ENCODE measurements at places on chromosomes 5 and 9. TPM values are rescaled to one million over a fixed set of nuclear protein-coding genes. Genes with fewer than 3 reads are reported as not detected.

- no peak for DNase-seq
These were observed 232.9 kb upstream of the ELL2 start for GRCh38 chr5:96194593-96194992.

DNA sequence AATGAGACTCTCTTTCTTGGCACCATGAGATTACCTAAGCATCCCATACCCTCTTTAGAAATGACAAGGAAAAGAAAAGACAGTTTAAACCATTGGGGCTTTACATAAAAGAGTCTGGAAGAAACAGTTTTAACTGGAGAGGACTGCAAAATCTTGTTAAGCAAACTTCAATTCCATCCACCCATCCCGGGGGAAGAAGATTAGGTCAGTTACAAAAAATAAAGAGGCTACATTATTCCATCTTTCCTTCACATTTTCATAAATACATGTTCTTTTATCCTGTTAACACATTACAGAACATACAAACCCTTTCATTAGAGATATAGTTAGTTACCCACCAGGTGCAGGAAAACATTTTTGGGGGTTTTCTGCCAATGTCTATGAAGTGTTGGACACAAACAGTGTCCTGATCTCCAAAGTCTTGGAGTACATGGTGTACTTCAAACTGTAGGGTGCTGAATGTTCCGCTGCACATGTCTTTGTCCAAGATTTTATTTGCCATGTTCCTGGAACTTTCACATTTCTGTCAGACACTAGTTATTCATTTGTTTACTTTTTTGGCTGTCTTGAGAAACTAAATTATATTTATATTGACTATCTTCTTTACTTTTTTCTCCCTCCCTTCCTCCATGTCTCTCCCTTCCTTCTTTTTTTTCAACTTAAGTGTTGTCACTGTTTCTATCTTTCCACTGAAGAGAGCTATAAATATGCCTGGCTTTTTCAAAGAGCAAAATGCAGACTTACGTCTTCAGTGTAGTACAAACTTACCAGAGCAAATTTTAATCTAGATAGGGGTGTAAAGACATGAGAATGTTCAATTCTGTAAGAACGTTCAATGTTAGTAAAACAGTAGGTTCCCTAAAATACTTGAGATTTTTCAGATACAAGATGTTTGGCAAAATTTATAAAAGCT lies 410.9 kb upstream of the PRR16 start:
- DNase-seq = no peak

DNA sequence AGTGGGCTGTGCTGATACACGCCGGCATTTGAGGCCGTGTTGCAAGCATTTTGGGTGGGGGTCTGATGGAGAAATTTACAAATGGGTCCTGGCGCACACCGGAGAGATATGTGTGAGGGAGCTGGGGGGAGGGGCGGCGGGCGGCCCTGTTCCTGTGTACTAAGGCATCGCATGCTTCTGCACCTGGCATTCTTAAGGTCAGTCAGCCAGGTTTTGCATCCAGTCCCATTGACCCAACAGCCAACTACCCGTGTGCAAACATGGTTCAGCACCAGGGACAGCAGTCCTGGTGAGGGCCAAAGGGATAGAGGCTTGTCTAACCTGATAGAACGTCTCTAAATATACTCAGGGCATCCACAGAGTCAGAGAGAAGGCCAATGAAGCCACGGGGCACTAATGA lies 839 bp downstream of the GABRG2 start:
- no peak for DNase-seq

GRCh38 chr9:23611869-23612268 lies 214.2 kb downstream of the ELAVL2 start:
- DNase-seq = no peak

- no peak for DNase-seq
These were observed 5.9 kb downstream of the TRIO start for GRCh38 chr5:14148890-14149671.

SMIM33 gene
- total RNA-seq = not detected

DNA sequence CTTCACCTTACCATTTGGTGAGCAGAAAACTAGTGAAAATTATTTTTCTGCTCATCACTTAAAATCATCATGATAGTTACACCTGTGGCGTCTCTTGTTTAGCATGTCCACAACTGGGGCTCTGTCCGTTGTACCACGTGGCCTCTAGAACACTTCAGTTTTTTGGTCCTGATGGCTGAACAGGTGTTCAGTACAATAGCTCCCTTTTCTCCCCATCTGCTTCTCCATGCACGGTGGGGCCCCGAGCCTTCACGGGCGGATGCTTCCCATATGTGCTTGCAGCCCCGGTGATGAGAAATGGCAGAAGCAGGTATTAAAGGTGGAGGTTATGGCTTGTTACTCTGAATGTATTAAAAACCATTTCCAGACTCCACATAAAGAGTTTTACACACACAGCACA lies 304.1 kb downstream of the CWC27 start:
- DNase-seq = no peak

- no peak for DNase-seq
These were observed 700.2 kb upstream of the PTPRD start for GRCh38 chr9:11312966-11313365.

GRCh38 chr5:38681966-38682365 lies 125.5 kb upstream of the LIFR start:
- DNase-seq = no peak

SMU1 gene
- total RNA-seq = 17.8 TPM

TAF1L gene
- not detected for total RNA-seq

DNA sequence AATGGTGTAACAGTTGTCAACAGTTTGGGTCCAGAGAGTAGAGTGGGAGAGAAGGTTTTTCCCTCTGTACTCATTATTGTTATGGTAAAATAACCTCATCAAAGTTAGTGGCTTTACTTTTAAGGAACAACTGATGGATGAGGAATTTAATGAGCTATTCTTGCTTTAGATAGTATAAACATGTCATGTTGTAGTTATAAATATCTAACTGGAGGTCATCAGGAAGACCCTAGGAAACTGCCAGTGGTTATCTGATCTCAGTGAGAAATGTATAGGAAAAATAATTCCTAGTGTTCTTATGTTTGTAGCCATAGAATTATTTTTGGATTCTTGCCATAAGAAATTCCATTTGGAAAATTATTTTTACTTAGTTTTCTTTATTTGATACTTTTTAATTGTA lies 4.1 kb downstream of the ERCC6L2 start:
- no peak for DNase-seq

DNA sequence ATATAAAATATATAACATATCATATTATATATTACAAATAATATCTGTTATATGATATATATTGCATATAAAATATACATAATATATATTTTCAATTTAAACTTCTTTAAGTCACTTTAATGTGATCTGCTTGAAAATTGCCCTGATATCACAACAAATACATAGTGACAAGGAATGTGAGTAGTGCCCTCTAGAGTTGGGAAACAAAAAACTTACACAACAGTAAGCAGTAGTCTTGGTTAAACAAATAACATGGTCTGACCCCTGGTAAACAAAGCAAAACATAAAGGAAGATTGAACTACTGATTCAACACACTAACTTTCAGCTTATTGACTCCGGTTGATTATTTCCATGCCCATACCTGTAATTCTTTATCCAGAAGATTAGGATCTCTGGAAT lies 188.3 kb upstream of the NMUR2 start:
- DNase-seq = no peak

DNA sequence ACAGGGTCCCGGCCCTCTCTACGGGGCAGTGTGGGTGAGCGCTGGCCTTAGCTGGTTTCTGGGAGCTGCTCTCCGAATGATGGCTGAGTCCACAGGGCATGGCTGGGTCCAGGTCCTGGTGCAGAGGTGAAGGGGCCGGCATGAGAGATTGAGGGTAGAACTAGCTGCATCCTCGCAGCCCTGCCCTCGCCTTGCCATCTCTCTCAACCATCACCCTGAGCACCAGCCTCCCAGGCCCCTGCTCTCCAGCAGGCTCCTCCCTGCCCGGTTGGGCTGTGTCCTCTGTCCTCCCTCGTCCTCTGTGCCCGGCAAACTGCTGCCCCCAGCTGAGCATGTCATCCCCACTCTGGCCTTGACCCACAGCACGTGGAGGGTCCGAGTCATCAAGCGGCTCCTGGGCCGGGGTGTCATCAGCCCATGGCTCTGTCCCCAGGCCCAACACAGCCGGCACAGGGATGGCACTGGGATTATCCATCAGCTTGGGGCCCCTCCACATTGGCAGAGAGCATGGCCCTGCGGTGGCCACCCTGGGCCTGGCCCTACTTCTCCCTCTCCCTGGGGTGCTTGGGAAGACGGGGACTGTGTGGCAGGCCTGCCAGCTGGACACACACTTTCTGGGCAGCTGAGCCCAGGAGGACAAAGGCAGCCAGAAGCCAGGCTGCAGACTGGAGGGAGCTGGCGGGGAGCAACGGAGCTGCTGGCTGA lies 8.4 kb downstream of the FLT4 start:
- DNase-seq = no peak

DCP2 gene
- 16.3 TPM for total RNA-seq

DNA sequence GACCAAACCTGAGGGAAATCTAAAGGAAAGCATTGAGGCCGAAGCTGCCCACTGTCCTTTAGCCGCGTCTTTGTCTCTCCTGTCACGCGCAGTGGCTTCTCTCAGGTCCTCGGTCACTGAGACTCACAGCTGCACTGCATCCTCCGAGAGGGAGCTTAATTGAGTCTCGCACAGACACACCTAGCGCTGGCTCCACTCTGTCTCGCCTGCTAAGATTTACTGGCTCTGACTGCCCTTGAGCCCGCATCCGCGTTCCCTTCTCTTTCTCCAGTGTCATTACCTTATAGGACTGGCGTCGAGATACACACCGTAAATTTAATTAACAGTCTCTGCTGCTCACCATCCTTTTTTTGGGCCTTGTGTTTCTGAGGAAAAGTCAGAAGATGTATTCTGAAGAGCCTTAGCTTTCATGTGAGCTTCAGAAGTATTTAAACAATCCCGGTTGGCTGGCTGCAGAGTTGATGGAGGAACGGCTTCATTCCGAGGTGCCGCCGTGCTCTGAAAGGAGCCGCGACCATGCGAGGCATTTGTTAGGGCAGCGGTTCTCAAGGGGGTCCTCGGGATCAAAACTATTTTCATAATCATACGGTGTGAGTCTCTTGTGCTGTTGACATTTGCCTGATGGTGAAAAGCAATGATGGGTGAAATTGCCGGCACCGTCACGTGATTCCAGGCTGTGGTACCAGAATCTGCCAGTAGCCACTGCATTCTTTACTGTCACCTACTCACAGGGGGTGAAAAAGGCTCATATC lies 58.3 kb downstream of the GPR107 start:
- DNase-seq = no peak

- no peak for DNase-seq
These were observed 2.2 kb downstream of the NXNL2 start for GRCh38 chr9:88536951-88537760.

DNA sequence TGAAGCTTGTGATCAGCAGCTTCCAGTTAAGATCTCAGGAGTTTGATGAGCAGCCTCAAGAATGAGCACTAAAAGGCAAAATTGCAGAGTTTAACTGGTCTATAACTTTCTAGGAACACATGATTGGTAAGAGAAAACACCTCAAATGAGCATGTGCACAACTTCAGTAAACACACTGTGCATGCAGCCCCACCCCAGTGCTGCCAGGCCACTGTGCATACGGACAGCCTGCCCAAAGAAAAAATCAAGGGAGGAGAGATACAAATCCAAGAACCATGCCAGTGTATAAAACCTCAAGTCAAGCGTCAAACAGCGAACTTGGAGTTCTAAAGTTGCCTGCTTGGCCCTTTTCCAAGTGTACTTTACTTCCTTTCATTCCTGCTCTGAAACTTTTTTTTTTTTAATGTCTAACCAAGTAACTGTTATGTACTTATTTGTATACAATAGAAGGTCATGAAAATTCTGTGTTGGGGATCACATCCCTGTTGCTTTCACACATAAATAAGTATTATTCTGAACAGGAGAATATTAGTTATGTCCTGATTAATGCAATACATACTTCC lies 125.6 kb upstream of the TSLP start:
- DNase-seq = no peak

GCNT1 gene
- 1.2 TPM for total RNA-seq

TBC1D9B gene
- total RNA-seq = 80.2 TPM

- no peak for DNase-seq
These were observed 19.3 kb upstream of the CAMSAP1 start for GRCh38 chr9:135926402-135927194.

DNA sequence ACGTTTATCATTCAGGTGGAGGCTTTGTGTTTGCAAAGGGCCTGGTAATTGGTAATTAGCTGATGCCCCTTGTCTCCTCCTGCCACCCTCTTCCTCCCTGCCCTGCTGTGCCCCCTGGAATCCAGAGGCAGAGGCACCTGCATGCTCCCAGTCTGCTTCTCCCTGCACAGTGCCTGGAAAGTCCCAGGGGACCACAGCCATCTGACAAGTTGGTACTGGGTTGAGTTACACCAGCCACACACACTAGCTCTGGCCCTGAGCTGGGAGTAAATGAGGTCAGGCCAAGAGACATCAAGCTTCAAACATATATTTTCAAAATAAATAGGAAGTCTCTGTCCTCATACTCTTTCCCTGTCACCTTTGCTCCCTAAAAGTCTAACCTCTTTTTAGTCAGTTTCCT lies 56.3 kb downstream of the INSYN2B start:
- no peak for DNase-seq

GRCh38 chr5:176742246-176743105 lies 67.9 kb upstream of the UNC5A start:
- DNase-seq = peak; percentile 83

All from esophagus muscularis mucosa (tissue), 4 donors.